Activated CD4-positive, alpha-beta T cell treated with anti-CD3 and anti-CD28 coated beads for 36 hours (primary cell): ENCODE measurements at places on chromosomes 16 and 17. TPM values are rescaled to one million over a fixed set of nuclear protein-coding genes. Genes with fewer than 3 reads are reported as not detected.
A peak's percentile ranks its signal among the peaks of the same experiment; 100 is the strongest.

GRCh38 chr16:50801036-50801435 lies 59.1 kb downstream of the CYLD start:
- DNase-seq, result no peak
- peaks cover 11% of the 10 kb centered on the region for H3K36me3 ChIP-seq
- no peak overlapping the region for H3K4me3 ChIP-seq
- no peaks in the 10 kb centered on the region for H3K27me3 ChIP-seq

DNA sequence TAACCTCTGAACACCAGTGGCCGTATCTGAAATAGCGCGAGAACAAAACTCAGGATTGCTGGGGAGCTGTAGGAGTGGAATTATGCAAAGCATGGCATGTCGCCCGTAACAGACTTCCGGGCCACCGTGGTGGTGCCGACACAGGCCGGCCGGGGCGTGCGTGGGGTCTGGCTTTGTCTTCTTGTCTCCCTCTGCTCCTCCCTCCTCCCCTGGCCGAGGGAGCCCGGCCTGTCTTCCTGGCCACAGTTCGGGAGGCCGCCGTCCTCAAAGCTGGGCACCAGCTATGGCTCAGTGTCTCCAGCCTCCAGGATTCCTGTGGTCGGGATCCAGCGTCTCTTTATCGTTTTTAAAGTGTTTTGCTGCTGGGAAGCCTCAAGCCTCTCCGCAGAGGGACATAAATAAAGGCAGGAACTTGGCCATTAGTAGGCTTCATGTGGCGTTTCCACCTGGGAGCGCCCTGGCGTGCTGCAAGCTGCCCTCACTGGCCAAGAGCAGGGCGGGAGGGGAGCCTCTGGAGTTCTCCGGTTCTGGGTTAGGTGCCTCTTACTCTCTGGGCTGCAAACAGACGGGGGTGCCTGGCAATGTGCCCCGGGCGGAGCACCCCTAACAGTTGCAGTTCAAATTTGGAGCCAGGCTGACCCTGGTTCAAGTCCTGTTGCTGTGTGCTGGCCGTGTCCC lies 22.0 kb upstream of the NPTX1 start:
- H3K27me3 ChIP-seq, result peaks cover 8% of the 10 kb centered on the region
- DNase-seq, result no peak

GRCh38 chr17:69326377-69327059 lies 415 bp downstream of the ABCA5 start:
- DNase-seq, result peak; percentile 32
- peaks cover 4% of the 10 kb centered on the region for H3K36me3 ChIP-seq
- H3K27ac ChIP-seq, result peak overlapping the region; percentile 93
- peaks cover 2% of the 10 kb centered on the region for H3K27me3 ChIP-seq
- peak overlapping the region; percentile 95 for H3K4me3 ChIP-seq

Gene SLC5A10
- total RNA-seq, result not detected

GRCh38 chr17:55442953-55443683 lies 21.5 kb upstream of the MMD start:
- no peaks in the 10 kb centered on the region for H3K36me3 ChIP-seq
- H3K27me3 ChIP-seq, result peaks cover 11% of the 10 kb centered on the region
- H3K4me1 ChIP-seq, result no peaks in the 10 kb centered on the region
- no peak overlapping the region for H3K27ac ChIP-seq

Gene HSD17B1
- 0.35 TPM for total RNA-seq

GRCh38 chr17:7178973-7179316 lies 225 bp downstream of the ASGR1 start:
- DNase-seq, result no peak
- H3K4me3 ChIP-seq, result no peak overlapping the region
- H3K27me3 ChIP-seq, result peaks cover 11% of the 10 kb centered on the region

- H3K27me3 ChIP-seq, result peaks cover 28% of the 10 kb centered on the region
- no peak for DNase-seq
- no peak overlapping the region for H3K27ac ChIP-seq
- no peak overlapping the region for H3K4me3 ChIP-seq
- H3K4me1 ChIP-seq, result no peaks in the 10 kb centered on the region
Measured at GRCh38 chr17:79407385-79407784, 203.5 kb downstream of the RBFOX3 start.

GRCh38 chr17:67624886-67625656 lies 92.7 kb upstream of the NOL11 start:
- H3K27ac ChIP-seq, result no peak overlapping the region
- peaks cover 2% of the 10 kb centered on the region for H3K36me3 ChIP-seq
- H3K27me3 ChIP-seq, result no peaks in the 10 kb centered on the region
- H3K4me1 ChIP-seq, result peaks cover 6% of the 10 kb centered on the region
- no peak for DNase-seq

Gene UTS2R
- not detected for total RNA-seq

- no peak overlapping the region for H3K4me3 ChIP-seq
- no peaks in the 10 kb centered on the region for H3K27me3 ChIP-seq
- H3K4me1 ChIP-seq, result no peaks in the 10 kb centered on the region
- no peaks in the 10 kb centered on the region for H3K36me3 ChIP-seq
- DNase-seq, result no peak
Measured at GRCh38 chr17:58136669-58137279, 11.4 kb upstream of the OR4D1 start.

DNA sequence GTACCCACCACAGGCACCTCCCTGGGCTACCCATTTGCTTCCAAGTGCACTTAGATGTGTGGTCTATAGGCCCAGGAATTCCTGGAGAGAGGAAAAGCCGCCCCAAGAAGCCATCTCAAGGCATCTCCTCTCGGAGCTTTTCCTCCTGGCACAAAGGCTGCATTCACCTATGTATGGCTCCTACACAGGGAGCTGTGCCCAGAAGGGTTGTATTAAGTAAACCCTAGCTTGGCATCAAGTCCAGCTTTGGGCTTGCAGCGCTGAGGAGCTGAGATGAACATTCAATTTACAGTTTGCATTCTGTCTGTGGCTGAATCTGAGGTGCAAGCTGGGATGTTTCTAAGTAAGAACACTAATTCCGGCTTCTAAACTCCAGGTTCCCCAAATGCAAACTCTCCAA lies 81.3 kb downstream of the CDYL2 start:
- H3K27ac ChIP-seq, result no peak overlapping the region
- no peak for DNase-seq
- peaks cover 17% of the 10 kb centered on the region for H3K4me1 ChIP-seq

Gene SYT17
- not detected for total RNA-seq

Gene GRIN2A
- total RNA-seq, result not detected

DNA sequence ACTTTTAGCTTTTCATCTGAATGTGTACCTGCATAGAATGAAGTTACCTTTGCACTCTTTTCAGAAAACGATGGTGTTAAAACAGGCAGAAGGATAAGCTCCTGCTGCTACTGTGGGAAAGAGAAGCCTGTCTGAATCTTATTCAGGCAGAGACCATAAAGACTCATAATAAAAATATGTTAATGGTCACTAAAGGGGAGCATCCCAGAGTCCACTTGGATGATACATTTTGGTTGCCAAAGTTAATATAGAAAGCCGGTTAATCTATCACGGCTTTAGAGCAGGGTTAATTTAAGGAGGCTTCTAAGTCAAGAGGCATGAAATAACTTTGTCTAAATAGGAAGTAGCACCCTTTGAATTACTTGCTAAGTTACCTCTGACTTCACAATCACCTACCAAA lies 2.9 kb downstream of the MARCHF10 start:
- peaks cover 3% of the 10 kb centered on the region for H3K4me1 ChIP-seq
- H3K27me3 ChIP-seq, result peaks cover 42% of the 10 kb centered on the region
- no peak overlapping the region for H3K27ac ChIP-seq
